Breast epithelium (tissue), 4 donors: ENCODE measurements at places on chromosomes 1 and 21. TPM values are rescaled to one million over a fixed set of nuclear protein-coding genes. Genes with fewer than 3 reads are reported as not detected.

GRCh38 chr1:58884706-58885661 is 101.1 kb upstream of the JUN start:
- DNase-seq, result no peak

- DNase-seq, result no peak
Observed at GRCh38 chr1:109850194-109850593, 60.5 kb upstream of the CSF1 start.

- peak; percentile 37 for DNase-seq
Observed at GRCh38 chr1:30748098-30748698, 9.4 kb downstream of the LAPTM5 start.

- DNase-seq, result no peak
Observed at GRCh38 chr1:6625584-6626149, 999 bp downstream of the THAP3 start.

DNA sequence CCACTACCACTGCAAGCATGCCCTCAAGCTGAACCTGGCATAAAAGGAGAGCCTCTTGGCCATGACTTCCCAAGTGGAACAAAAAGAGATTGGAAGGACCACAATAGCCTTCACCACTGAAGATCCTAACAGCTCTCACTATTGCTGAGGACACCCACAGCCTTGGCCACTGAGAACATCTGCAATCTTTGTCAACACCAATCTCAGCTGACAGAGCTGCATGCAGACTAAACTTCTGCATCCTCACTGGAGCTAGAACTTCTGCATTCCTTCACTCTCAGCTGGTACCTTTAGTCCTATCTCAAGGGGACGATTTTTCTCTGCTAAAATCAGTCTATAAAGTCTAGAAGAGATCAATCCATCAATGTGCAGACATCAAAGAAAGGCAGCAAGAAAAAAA is 8.3 kb upstream of the FCRL2 start:
- DNase-seq, result no peak

- DNase-seq, result no peak
Observed at GRCh38 chr1:19809044-19809750, 5.9 kb downstream of the RNF186 start.

DNA sequence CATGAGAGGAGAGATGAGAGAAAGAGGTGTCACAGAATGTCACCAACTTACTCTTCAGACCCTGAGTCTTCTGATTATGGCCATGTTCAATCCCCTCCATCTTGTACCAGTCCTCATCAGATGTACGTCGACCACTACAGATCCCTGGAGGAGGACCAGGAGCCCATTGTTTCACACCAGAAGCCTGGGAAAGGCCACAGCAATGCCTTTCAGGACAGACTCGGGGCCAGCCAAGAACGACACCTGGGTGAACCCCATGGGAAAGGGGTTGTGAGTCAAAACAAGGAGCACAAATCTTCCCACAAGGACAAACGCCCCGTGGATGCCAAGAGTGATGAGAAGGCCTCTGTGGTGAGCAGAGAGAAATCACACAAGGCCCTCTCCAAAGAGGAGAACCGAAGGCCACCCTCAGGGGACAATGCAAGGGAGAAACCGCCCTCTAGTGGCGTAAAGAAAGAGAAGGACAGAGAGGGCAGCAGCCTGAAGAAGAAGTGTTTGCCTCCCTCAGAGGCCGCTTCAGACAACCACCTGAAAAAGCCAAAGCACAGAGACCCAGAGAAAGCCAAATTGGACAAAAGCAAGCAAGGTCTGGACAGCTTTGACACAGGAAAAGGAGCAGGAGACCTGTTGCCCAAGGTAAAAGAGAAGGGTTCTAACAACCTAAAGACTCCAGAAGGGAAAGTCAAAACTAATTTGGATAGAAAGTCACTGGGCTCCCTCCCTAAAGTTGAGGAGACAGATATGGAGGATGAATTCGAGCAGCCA is 8.0 kb downstream of the ELOA start:
- no peak for DNase-seq

GRCh38 chr1:204255966-204256365 is 42.2 kb upstream of the GOLT1A start:
- DNase-seq, result no peak

GRCh38 chr1:60573121-60573520 is 499.6 kb upstream of the C1orf87 start:
- DNase-seq, result no peak

GRCh38 chr1:157137408-157138219 is 581 bp downstream of the ETV3 start:
- no peak for DNase-seq

DNA sequence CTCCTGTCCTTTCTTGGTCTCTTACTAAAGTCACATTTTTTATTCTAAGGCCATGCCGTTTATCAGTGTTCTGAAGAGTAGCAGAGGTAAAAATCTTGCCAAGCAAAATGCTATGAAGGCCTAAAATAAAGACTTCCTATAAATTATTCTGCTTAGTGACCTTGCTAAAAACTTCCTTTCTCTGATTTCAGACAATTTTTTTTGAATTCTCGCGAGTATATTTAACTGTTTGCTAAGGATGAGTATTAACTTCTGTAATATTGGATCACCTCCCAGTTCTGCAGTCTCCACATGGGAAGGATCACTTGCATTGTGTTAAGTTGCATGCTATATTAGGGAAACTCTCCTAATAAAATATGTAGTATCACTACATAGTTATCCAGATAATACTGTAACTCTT is 123.4 kb upstream of the SNX7 start:
- DNase-seq, result no peak

GRCh38 chr1:88399690-88400089 is 284.4 kb upstream of the PKN2 start:
- DNase-seq, result no peak

GRCh38 chr21:31675960-31676359 is 16.5 kb downstream of the SOD1 start:
- DNase-seq, result no peak

DNA sequence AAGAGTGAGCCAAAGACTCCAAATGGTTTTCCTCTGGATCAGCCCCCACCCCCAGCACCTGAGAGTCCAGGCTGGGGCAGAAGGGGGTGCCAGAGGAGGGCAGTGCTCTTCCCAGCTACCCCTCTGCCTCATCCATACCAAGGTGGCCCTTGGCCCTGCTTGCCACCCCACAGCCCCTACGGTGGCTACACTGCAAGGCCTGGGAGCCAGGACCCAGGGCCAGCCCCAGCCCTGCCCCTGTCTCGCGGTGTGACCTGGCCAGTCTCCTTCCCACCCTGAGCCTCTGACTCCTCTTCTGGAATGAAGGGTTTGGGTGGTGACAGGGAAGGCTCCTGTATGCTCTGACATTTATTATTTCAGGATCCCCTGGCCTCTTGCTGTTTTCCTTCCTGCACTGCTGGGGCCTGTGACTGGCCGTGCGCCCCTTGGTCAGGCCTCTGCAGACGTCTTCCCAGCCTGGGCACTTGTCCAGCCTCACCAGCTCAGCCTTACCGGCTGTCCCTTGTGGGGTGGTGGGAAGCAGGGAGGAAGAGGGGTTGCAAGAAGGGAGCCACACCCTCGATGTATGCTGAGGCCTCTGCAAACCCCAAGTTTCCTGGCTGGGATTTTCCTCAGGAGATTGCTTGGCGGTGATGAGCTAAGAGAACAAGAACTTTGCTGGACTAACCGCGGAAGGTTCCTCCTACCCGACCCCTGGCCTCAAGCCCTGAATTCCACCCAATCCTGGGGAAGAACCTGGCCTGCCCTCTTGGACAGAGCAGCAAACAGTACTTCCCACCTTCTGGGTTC is 13.5 kb downstream of the ASAP3 start:
- DNase-seq, result no peak

GRCh38 chr1:84390226-84390625 is 8.1 kb upstream of the DNASE2B start:
- DNase-seq, result no peak

GRCh38 chr1:117613249-117613968 is 7.6 kb downstream of the TENT5C start:
- DNase-seq, result no peak

DNA sequence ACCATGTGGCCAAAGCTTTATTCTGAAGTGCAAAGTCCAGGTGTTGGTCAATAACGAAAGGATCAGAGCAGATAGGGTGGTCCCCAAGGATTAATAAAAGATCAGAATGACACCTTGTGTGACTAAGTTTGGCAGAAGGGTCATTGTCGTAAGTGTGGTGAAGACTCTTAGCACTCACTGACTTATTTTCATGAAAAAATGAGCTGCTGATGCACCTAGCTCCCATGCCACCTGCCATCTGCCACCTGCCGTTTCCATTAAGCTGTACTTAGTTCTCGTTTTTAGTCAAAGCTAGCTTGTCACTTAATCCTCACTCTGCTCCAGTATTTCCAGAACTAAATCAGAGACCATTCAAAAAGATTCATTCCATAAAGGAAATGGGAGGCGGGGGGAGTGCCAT is 112.6 kb downstream of the SEC16B start:
- DNase-seq, result no peak

DNA sequence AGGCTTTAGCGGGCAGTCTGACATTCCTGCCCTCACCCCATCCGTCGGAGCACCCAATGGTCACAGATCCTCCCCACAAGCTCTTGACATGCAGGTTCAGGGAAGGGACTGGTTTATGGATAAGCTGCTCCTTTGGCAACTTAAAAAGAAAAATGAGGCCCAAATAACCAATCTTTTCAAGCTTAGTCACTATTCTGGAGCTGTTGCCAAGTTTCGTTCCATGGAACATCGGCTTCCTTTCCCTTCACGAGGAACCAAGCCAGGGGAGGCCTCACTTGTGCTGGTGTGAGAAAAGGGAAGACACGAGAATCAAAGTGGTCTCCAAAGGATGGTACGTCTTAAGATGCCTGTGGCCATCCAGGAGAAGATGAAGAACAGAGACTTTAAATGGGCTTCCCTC is 46.1 kb upstream of the LPAR3 start:
- DNase-seq, result no peak

DNA sequence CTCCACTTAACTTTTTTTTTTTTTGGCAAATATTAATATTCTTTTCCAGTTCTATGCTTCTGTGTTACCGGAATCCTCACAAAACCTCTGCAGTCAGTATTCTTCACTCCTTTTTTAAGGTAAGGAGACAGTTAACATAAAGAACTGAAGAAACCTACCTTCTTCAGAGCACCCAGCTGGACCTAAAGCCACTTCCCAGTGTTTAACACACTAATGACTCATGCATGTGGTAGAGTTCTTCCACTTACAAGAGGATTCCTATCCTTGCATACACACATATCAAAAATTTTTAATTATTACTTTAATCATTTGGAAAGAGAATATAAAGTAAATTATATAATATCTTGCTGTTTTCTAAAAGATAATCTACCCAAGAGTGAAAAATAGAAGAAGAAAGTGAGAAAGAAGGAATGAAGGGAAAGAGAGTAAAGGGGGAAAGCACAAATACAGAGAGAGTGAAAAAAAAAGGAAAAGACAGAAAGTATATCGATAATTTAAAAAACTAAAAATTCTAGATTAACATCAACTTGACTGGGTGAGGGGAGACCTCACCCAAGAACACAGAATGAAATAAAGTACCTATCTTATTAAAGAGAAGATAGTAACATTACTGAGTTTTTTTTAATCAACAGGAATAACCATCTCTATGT is 54.9 kb downstream of the ENAH start:
- no peak for DNase-seq

DNA sequence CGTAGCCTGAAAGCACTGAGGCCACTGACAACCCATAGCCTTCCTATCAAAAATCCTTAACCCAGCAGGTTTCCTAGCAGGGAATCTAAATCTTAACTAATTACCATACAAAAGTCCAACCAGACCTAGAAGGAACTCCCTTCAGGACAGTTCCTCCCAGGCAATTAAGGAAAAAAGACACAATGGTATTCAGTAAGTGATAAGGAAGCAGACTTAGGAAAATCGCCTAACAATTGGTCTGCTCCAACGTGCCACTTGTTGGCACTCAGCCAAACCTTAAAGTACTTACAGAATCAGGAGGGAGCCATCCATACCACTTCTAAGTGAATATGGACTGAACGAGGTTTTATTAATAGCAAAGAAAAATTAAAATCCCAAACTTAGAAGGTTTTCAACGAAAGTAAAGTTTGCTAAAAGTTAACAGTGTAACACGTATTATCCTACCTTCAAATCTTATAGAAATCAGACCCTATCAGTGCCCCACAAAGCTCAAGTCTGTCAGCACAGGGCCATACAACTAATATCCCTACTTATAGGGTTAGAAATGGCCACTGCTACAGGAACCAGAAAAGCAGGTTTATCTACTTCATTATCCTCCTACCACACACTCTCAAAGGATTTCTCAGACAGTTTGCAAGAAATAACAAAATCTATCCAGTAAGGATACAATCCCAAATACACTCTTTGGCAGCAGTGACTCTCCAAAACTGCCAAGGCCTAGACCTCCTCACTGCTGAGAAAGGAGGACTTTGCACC is 29.0 kb downstream of the SPATA6 start:
- DNase-seq, result no peak

GRCh38 chr1:209384710-209385550 is 198.6 kb upstream of the CAMK1G start:
- no peak for DNase-seq

DNA sequence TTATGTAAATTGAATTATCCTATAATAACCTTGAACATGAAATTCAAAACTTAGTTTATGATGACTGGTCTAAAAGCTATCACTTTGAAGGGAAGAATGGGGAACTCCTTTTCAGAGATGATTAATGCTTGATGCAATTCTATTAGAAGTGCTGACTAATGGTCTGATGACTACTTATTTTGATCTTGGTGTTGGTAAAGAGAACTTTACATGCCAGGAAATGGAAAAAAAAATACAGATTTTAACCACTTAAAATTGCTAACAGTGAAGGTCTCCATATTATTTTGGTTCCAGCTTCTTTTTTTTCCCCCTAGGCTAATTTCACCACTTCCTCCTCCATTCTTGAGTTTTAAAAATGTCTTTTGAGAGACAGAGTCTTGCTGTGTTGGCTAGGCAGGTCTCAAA is 22.9 kb downstream of the S1PR1 start:
- DNase-seq, result no peak

DNA sequence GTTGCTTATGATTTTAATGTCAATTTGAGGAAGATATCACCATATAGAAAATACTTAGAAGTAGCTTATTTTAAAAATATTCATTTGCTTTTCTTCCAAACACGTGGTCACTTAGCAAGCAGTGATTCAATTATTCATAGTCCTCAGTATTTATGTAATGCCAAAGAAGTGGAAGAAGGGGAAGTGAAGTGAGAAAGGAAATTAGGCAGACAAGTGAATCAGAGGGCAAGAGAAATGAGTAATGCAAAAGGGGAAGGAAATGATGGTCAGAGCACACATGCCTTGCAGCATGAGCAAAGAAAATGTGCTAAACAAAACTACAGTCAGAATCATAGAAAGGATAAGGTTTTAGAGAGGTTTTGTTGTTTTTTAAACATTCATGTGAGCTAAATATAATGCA is 31.8 kb downstream of the SDCCAG8 start:
- no peak for DNase-seq

The KIF26B gene
- total RNA-seq, result 0.32 TPM

The CD164L2 gene
- not detected for total RNA-seq

The KANK4 gene
- 0.66 TPM for total RNA-seq

The NCF2 gene
- total RNA-seq, result 45.0 TPM

The ANKRD35 gene
- 7.0 TPM for total RNA-seq

The LCE2B gene
- total RNA-seq, result not detected

The RIMS3 gene
- 0.64 TPM for total RNA-seq

The AKR7A3 gene
- total RNA-seq, result 7.9 TPM

The SYT2 gene
- total RNA-seq, result 0.15 TPM

The LCE1A gene
- total RNA-seq, result not detected

The C1orf185 gene
- total RNA-seq, result not detected
